ENCODE measurements at places on chromosomes 1 and 21.

- DNase-seq = no peak
Observed at GRCh38 chr1:244672946-244673682, 20.2 kb downstream of the DESI2 start.

DNA sequence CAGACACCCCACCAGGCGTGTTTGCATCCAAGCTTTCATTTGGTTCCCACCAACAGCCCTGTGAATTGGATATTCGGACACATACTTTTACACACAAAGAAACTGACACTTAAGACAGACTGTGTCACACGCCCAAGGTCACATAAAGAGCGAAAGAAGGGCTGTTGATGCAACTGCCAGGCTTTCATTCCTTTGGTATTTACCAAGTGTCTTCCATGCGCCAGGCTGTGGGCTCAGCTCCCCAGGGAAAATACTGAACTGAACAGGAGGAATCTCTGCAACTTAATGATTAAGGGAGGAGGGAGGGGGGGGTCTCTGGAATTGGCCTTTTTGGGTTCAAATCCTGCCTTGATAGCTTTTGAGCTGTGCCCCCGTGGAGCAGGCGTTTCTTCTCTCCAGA, 122.8 kb downstream of the ACTL8 start:
- no peak for DNase-seq

- DNase-seq = no peak
Observed at GRCh38 chr1:198316546-198317100, 159.8 kb downstream of the NEK7 start.

DNA sequence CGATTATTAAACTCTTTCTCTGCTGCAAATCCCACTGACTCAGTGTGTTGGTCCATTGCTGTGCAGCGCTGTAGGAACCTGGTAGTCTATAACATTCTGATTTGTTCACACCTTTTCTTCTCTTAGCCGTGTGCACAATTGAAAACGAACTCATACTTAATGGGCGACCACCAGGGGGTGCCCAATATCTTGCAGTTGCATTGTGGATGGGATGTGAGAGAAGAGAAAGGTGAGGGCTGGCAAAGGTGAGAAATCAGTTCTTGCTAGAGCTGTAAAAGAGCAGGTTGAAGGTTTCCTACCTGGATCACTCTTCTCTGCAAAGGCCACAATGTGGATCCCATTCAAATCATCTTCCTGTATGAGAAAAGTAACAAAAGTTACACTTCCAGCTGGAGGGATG, 51.0 kb downstream of the CASQ2 start:
- DNase-seq = peak; percentile 3

DNA sequence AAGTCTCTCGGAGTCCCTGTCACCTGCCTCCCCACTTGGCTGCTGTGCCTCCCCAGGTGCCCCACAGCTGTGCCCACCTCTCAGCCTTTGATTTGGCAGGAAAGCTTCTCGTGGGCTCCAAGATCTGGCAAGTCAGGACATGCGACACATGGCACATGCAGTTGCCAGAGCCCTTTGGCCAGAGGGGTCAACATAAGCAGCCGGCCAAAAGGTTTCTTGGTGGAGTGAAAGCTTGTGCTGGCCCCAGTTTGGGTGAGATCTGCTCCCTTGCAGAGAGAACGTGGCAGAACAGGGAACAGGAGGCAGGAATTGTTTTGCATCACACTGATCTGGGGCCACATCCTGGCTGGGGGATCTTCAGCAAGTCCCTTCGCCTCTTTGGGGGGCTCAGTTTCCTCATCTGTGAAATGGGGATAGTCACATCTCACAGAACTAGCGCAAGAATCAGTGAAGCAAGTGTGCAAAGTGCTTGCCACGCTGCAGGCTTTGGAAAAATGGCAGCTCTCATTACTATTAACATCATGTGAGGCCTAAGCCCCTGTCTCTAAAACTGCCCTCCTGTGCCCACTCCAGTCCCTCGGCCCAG, 232.6 kb downstream of the TRABD2B start:
- no peak for DNase-seq

DNA sequence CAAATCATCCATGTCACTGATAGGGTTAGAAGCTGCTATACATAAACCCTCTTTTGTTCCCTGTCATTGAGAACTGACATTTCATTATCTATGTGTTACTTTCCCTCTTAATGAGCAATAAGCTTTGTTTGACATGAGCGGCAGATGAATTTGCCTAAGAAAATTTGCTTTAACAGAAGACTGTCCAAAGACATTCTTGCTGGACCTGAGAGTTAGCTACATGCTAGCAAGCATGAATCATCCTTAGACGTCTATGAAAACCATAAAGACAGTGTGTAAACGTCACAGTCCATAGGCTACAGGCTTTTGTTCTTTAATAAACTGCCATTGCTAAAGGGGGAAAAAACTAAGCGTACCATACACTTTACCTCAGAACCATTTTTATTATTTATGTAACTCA, 73.1 kb downstream of the TNFSF4 start:
- no peak for DNase-seq

DNA sequence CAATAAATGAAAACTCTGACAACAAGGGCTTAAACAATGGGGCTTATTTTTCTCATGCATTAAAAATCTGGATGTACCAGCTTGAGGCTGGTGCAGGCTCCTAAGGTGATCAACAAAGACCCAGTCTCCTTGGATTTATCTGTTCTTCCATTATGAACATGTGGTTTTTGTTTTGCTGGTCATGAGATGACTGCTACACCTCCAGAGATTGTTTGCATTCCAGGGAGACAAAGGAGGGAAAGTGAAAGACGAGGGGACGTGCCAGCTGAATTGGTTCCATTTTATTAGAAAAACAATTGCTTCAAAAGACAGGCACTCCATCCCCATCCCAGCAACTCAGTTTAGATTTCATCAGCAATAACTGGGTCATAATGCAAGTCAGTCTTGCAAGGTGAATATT, 90.9 kb upstream of the KCNK1 start:
- no peak for DNase-seq

- no peak for DNase-seq
Observed at GRCh38 chr1:17078991-17079868, 25.4 kb upstream of the SDHB start.

- no peak for DNase-seq
Observed at GRCh38 chr1:14442669-14443068, 155.8 kb upstream of the KAZN start.
